H1 (cell line): ENCODE measurements at places on chromosomes 11 and 22.

GRCh38 chr11:62435846-62436660 is 17.2 kb downstream of the SCGB1A1 start:
- no peaks in the 10 kb centered on the region for H3K27me3 ChIP-seq
- no peak for DNase-seq
- H3K4me3 ChIP-seq, result no peak overlapping the region
- no peak overlapping the region for H3K27ac ChIP-seq

DNA sequence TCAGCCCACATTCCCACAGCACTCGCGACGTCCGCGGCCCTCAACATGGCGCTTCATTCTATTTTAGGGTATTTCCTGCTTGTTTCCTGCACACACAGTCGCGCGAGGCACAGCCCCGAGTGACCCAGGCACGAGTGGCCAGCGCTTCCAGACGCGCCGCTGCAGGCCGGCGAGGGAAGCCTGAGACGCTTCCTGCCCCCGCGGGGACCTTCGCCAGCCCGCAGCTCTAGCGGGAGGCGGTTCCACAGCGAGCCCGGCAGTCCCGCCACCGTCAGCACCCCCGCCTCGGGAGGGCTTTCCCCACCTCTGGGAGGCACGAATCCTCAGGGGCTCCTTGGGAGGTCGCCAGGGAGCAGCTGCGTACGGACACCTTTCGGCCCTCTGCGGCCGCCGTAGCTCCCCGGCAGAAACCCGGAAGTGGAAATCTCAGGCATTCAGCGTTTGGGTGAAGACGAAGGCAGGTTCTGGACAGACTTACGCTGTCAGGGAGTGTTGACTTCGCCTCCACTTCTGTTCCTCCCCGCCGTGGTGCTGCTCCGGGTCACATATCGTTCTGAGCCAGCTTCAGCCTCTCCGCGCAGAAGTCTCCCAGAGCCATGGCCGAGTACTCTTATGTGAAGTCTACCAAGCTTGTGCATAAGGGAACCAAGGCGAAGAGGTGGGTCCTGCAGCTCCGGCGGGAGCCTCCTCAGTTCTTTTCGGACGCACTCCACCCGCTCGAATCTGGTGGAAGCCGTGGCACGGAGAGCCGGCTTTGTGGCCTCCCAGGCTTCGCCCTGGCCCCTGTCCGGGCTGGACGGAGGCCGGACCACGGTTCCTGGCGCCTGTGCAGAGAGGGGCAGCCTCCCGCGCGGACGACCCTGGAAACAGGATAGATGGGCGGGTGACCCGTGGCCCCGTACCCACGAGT is 2925.9 kb upstream of the OR11H1 start:
- H3K4me1 ChIP-seq, result no peaks in the 10 kb centered on the region
- no peaks in the 10 kb centered on the region for H3K36me3 ChIP-seq
- no peak for DNase-seq

DNA sequence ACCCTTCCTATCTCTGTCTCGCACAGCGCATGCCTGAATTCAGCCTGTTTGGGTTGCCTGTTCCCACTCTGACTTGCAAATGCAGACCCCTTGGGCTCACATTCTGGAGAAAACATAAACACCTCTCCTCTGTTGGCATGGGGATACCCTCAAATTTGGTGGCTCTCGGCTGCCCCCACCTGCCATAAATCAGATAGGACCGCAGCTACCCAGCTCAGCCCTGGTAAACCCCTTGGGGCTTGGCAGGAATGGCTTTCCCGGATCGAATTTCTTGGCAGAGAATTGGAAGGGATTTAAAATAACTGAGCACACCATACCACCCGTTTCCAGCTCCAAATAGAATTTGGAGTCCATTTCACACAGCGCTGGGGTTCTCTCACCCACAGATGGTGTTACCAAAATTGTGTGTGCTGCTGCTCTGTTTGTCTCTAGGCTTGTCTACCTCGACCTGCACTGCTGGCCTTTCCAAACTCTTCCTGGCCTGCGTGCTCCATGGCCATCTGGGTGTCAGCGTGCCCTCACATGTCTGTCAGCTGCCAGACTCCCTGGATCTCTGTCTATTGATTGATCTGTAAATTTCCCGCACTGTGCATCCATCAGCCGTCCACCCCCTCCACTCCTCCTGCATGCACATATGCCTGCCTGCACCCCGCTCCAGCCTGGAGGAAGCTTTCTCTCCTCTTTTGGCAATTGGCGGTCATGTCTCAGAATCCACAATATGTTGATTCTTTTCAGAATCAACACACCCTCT is 134.0 kb downstream of the NTM start:
- peak; percentile 46 for DNase-seq
- no peaks in the 10 kb centered on the region; the same call in 1 of the 2 replicates for H3K27me3 ChIP-seq
- H3K4me1 ChIP-seq, result peaks cover 3% of the 10 kb centered on the region; the same call in 1 of the 2 replicates
- no peak overlapping the region for H3K27ac ChIP-seq
- H3K36me3 ChIP-seq, result no peaks in the 10 kb centered on the region

GRCh38 chr22:19504900-19505734 is 19.1 kb downstream of the CLDN5 start:
- H3K4me3 ChIP-seq, result no peak overlapping the region
- no peak overlapping the region for H3K27ac ChIP-seq
- no peak for DNase-seq

DNA sequence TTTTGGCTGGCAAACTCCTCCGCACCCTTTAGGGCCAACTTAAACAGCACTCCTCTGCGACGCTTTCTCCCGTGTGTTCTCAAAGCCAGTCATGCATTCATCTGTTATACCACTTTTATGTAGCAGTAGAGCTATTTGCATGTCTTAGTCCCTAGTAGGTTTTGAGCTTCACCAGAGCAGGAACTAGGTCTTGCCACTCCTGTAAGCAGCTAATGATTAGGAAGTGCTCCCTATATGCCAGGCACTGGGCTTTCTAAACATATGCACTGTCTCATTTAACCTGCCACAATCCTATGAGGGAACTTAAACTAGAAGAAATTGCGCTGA is 180.8 kb downstream of the DBX1 start:
- H3K4me3 ChIP-seq, result no peak overlapping the region
- no peak for DNase-seq
- H3K27ac ChIP-seq, result no peak overlapping the region
- H3K4me1 ChIP-seq, result no peaks in the 10 kb centered on the region
- no peaks in the 10 kb centered on the region for H3K36me3 ChIP-seq
- H3K27me3 ChIP-seq, result no peaks in the 10 kb centered on the region

- H3K36me3 ChIP-seq, result no peaks in the 10 kb centered on the region
- no peak overlapping the region for H3K4me3 ChIP-seq
- H3K4me1 ChIP-seq, result no peaks in the 10 kb centered on the region
- H3K27ac ChIP-seq, result no peak overlapping the region
- H3K27me3 ChIP-seq, result no peaks in the 10 kb centered on the region
Observed at GRCh38 chr11:121366038-121366437, 73.5 kb downstream of the SC5D start.

- no peak for DNase-seq
- peaks cover 4% of the 10 kb centered on the region for H3K36me3 ChIP-seq
- H3K4me3 ChIP-seq, result peak overlapping the region; percentile 71
- H3K27me3 ChIP-seq, result no peaks in the 10 kb centered on the region
Observed at GRCh38 chr11:124801014-124801413, 808 bp upstream of the MSANTD2 start.

- peaks cover 21% of the 10 kb centered on the region for H3K27me3 ChIP-seq
- H3K4me3 ChIP-seq, result no peak overlapping the region
- H3K36me3 ChIP-seq, result no peaks in the 10 kb centered on the region
- peaks cover 2% of the 10 kb centered on the region for H3K4me1 ChIP-seq
Observed at GRCh38 chr22:29716814-29717545, 2.8 kb upstream of the CABP7 start.

DNA sequence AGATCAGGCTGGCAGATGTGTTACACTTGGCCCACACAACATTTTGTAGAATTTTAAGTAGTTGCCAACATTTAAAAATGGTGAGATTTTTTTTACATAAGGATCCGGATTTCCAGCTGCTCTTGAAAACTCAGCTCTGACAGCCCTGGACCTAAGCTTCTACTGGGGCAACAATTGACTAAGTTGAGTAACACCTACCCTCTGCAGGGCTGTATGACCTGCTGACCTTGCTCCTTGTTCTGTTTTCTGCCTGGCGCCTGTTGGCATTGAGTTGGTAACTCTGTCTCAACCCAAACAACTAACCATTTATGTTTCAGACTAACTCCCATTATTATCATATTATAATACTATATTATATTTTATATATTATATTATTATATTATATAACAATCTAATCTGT is 21.1 kb upstream of the LRRC55 start:
- H3K4me1 ChIP-seq, result peaks cover 5% of the 10 kb centered on the region
- no peak overlapping the region for H3K4me3 ChIP-seq
- H3K27me3 ChIP-seq, result peaks cover 2% of the 10 kb centered on the region; the same call in 1 of the 2 replicates

DNA sequence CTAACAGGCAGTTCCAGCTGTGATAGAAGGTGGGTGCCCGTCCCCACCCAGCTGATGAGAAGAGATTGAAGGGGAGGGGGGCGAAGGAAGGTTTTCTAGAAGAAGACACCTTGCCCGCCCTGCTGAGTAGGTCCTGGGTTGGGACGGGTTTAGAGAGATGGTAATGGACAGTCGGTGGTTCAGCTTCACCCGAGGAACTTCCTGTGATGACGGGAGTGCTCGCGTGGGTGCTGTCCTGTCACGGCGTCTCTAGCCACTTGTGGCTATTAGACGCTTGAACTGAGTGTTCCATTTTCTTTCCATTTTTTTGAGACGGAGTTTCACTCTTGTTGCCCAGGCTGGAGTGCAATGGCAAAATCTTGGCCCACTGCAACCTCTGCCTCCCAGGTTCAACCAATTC is 27.6 kb upstream of the MGAT3 start:
- H3K4me1 ChIP-seq, result peaks cover 23% of the 10 kb centered on the region
- peak overlapping the region; percentile 46; the same call in 1 of the 2 replicates for H3K27ac ChIP-seq
- no peak for DNase-seq
- H3K27me3 ChIP-seq, result no peaks in the 10 kb centered on the region
- H3K4me3 ChIP-seq, result no peak overlapping the region

- peaks cover 6% of the 10 kb centered on the region; the same call in 1 of the 2 replicates for H3K4me1 ChIP-seq
- H3K27ac ChIP-seq, result no peak overlapping the region
- no peaks in the 10 kb centered on the region for H3K27me3 ChIP-seq
- H3K36me3 ChIP-seq, result no peaks in the 10 kb centered on the region
Observed at GRCh38 chr11:12556788-12557384, 117.3 kb upstream of the TEAD1 start.

DNA sequence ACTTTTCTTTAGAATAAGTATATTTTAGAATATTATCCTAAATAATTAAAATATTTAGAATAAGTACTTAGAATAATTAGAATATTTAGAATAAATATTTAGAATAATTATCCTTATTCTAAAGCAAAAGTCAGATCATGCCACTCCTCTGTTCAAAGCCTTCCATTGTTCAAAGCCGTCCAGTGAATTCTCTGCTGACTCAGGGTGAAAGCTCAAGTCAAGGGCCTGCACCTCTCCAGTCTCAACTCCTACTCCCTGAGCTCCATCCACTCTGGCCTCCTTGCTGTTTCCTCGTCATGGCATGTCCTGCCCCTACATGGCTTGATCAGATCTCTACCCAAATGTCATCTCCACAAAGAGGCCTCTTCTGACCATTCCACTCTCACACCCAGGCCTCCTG is 30.0 kb downstream of the PLEKHA7 start:
- H3K4me1 ChIP-seq, result peaks cover 26% of the 10 kb centered on the region
- DNase-seq, result no peak
- H3K27ac ChIP-seq, result no peak overlapping the region
- no peak overlapping the region for H3K4me3 ChIP-seq

DNA sequence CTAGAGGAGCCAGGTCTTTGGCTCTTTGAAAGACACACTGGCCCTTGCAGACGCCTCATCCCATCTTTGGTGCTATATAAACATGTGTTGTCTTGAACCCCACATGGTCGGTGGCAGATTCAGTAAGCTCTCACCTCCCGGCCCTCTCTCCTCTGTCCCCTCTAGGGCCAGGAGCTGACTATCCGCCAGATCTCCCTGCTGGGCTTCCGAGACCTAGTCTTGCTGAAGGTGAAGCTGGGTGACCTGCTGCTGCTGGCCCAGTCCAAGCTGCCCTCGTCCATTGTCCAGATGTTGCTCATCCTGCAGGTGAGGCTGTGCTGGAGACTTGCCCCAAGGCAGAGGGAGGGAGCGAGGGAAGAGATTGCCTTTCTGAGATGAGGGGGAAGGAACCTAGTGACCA is 63.9 kb downstream of the TRAF6 start:
- no peak for DNase-seq
- H3K4me1 ChIP-seq, result no peaks in the 10 kb centered on the region
- H3K27me3 ChIP-seq, result no peaks in the 10 kb centered on the region

- H3K4me3 ChIP-seq, result no peak overlapping the region
- H3K36me3 ChIP-seq, result no peaks in the 10 kb centered on the region
- H3K4me1 ChIP-seq, result peaks cover 14% of the 10 kb centered on the region; the same call in 1 of the 2 replicates
Observed at GRCh38 chr22:19740586-19740985, 17.2 kb downstream of the GP1BB start.

DNA sequence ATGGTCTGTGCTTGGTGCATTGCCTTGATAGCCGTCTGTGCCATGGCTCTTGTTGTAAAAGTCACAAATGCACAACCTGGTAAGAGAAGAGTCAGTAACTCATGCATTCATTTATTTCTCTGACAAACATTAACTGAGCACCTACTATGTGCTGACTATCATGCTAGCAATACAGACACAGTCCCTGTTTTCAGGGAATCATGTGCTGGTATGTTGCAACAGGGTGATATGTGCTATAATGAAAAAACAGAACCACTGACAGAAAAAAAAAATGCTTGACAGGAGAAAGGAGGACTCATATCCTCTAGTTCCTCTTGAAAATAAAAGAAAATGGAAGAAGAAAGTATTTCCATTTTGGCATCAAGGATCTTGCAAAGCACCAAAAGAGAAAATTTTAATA is 34.5 kb upstream of the RAPSN start:
- DNase-seq, result no peak
- no peaks in the 10 kb centered on the region for H3K4me1 ChIP-seq
- H3K4me3 ChIP-seq, result no peak overlapping the region
- H3K27me3 ChIP-seq, result no peaks in the 10 kb centered on the region

DNA sequence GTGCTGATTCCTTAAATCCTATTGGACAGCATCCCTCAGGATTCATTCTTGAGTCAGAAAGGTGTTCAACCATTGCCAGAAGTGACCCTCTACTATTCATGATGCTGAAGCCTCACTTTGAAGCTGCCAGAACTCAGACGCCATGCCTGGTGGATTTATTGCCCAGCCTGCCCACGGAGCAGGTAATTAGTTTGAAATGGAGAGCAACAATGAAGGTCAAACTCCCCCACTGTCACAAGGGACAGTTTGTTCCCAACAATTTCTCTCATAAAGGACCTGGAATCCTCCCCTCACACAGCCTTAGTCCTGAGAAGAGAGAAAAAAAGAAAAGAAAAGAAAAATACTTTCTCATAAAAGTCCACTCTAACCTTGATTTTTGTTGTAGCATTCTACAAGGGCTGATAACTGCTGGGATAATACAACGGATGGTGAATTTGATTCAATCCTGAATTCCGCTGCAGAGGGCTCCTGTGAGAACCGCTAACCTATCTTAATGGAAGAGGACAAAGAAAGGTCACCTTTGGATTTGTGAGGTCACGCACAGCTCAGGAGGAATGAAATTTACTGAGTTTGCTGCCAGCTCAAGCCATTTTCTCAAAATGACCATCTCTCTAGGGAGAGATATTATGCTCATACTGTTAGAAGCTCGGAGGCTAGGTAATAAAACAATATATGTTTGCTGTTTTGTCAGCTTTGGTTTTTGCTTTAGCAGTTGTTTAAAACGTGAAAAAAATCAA is 161.6 kb upstream of the SYN3 start:
- no peak overlapping the region for H3K27ac ChIP-seq
- no peaks in the 10 kb centered on the region for H3K4me1 ChIP-seq
- no peaks in the 10 kb centered on the region for H3K27me3 ChIP-seq
- no peak for DNase-seq
- H3K4me3 ChIP-seq, result no peak overlapping the region

GRCh38 chr11:109795234-109795633 is 298.0 kb upstream of the ZC3H12C start:
- no peaks in the 10 kb centered on the region for H3K36me3 ChIP-seq
- H3K4me1 ChIP-seq, result no peaks in the 10 kb centered on the region
- H3K4me3 ChIP-seq, result no peak overlapping the region
- no peak overlapping the region for H3K27ac ChIP-seq
- no peaks in the 10 kb centered on the region for H3K27me3 ChIP-seq
